Astrocyte of the spinal cord (primary cell): ENCODE measurements at places on chromosomes 2 and 18.

- DNase-seq: no peak
Measured at GRCh38 chr2:4715065-4715464, 977.1 kb upstream of the SOX11 start.

DNA sequence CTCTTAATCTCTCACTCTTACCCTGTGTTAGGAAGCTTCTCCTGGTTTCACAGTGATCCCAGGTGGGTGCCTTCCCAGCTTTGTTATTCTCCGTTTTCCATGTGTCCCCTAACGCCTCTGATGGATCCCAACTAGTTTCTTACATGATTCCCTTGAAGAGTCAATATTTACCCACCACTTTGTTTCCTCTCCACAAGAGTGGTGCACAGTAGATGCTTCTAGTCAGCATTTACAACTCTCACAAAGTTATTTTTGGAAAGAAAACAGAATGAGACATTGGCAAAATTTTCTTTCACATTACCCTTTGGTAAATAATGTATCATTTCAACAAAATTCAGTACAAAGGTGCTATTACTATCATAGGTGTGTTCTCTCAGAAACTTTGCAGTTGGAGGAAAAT, 1611.1 kb upstream of the ZEB2 start:
- DNase-seq: no peak

- no peak for DNase-seq
Measured at GRCh38 chr18:11969904-11970835, 11.1 kb upstream of the IMPA2 start.

DNA sequence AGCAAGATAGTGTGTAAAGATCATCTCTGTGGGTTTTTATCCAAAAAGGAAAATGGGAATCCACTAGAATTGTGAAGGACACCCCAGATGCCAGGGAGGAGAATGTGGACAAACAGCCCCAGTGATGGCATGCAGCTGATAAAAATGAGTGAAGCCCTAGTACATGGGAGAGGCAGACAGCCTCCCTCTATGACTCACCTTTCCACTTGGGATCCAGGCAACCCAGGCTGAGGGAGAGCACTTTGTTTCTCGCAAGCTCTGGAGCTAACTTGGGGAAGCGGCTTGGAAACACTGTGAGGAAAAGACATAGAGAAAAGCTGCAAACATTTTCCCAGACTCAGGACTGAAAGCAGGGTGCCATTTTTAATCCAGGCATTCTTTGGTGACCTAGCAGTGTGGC, 5.3 kb upstream of the FLACC1 start:
- peak; percentile 19 for DNase-seq

- DNase-seq: no peak
Measured at GRCh38 chr2:64203858-64204632, 59.8 kb upstream of the PELI1 start.

- no peak for DNase-seq
Measured at GRCh38 chr2:25270061-25270460, 71.7 kb downstream of the DNMT3A start.

DNA sequence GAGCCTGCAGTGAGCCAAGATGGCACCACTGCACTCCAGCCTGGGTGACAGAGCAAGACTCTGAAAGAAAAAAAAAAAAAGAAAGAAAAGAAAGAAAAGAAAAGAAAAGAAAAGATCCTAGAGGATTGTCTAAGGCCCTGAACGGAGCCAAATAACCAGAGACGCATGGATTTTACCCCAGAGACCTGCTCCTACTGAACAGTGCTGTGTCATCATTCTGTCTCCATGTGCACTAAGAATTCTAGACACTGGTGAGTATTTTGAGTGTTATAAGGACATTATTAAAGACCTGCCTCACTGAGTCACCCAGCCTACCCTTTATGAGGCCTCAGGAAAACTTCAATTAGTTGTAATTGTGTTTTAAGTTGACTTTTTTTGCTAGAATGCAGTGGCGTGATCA, 61.9 kb upstream of the RIOK3 start:
- no peak for DNase-seq

DNA sequence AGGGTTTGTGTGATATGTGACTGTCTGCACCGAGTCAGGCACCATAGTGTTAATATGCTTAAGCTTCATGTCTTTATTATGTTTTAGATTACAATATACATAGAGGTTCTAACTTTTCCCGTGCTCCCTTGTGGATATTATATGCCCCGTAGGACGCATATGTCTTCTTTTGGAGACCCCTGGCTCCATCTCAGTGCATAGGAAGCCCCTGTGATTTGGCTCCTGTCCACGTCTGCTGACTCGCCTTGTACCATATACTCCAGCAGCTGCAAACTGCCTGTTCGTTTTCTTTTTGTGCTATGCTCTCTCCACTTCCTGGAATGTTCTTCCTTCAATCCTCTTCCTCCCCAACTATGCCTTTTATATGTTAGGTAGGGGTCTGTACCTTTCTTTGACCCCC, 110.9 kb downstream of the PTRHD1 start:
- DNase-seq: no peak

DNA sequence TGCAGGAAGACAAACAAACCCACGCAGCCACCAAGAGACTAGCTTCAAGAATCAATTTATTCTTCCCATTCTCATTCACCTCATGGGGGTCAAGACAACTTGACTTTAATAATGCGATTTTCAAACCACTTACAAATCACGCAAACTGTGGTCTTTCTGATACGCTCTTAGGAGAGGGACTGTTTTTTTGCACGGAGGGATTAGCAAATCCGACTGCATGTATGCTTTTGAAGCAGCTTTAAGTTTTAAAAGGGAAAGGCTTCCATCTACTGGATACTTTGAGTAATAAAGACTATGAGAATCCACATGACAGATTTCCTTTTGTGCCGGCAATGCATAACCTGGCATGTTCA, 322.9 kb upstream of the KCNJ3 start:
- DNase-seq: peak; percentile 63

DNA sequence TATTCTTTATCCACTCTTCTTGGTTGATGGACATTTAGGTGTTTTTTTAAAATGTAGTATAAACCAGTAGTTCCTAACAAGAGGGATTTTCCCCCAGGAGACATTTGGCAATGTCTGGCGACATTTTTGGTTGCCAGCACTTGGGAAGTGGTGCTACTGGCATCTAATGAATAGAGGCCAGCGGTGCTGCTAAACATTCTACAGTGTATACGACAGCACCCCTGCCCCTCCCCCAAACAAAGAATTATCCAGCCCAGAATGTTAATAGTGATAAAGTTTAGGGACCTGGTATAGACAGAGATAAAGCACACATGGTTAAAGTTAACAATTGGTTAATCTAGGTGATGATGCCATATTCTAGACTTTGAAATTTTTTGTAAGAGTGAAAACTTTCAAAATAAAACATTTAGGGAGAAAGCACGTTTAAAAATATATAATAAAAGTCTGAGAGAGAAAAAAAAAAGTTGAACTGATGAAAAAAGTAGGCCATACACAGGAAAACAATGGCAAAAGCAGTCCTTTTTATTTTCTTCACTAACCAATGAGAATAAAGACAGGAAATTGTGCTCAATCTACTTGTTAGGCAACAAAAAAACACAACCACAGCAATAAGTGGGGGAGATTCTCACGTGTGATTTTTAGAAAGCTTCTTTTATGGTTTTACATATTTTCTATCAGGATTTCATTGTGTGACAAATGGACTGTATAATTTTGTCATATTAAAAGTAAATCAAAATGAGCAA, 14.8 kb downstream of the FBXO48 start:
- no peak for DNase-seq

- DNase-seq: no peak
Measured at GRCh38 chr18:58714259-58714658, 43.0 kb downstream of the MALT1 start.

- DNase-seq: no peak
Measured at GRCh38 chr2:156385242-156385641, 50.9 kb upstream of the GPD2 start.

DNA sequence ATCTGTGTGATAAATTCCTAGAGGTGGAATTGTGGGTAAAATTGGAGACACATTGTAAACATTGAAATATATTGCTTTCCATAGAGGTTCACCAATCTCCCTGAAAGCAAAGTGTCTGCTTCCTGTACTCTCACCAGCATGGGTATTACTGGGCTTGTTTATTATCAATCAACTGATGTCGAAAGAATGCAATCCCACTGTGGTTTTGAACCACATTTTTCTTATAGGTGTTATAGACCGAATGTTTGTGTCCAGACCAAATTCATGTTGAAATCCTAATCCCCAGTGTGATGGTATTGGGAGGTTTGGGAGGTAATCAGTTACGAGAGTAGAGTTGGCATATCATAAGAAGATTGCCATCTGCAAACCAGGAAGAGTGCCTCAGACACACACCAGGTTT, 1212.4 kb downstream of the LRP1B start:
- DNase-seq: no peak

- no peak for DNase-seq
Measured at GRCh38 chr2:164224007-164224406, 397.3 kb downstream of the GRB14 start.

- peak; percentile 15 for DNase-seq
Measured at GRCh38 chr2:26692897-26693849, 651 bp downstream of the KCNK3 start.

DNA sequence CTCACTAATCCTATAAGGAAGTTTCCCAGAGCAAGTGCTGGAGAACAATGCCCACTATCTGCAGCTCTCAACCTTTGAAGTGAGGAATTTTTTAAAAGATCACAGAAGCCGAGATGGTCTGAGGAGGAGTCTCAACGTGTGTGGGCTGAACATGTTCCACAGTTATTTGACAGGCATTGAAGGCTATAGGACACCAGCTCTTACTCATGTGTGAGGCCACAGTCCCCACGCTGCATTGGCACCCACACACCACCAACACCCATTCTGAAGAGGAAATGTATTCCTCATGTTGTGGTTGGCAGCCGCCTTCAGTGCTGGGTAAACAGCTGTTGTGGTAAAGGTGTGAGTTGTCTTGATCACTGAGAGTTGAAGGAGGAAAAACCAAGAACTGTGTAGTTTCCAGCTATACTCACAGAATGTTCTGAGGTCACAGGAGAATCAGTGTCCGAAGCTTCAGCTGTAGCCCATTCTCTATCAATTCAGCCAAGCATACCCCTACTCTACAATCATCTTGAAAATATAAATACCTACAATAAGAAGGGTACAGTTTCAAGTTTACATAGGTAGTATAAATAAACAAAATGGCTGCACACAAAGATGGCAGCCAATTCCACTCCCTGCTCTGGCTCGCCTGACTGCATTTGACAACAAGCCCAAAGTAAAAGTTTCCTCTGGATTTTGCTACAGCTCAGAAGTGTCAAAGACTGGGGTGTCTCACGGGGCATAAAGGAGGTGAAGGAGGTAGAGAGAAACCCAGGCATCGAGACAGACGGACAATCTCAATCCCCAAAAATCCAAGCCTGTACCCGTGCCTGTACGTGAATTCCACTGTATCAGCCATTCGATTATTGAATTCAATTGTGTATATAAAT, 12.1 kb downstream of the CD226 start:
- peak; percentile 10 for DNase-seq

GRCh38 chr18:36808681-36809080, 20.1 kb downstream of the TPGS2 start:
- peak; percentile 66 for DNase-seq

- DNase-seq: no peak
Measured at GRCh38 chr2:88197732-88198131, 27.6 kb downstream of the THNSL2 start.

DNA sequence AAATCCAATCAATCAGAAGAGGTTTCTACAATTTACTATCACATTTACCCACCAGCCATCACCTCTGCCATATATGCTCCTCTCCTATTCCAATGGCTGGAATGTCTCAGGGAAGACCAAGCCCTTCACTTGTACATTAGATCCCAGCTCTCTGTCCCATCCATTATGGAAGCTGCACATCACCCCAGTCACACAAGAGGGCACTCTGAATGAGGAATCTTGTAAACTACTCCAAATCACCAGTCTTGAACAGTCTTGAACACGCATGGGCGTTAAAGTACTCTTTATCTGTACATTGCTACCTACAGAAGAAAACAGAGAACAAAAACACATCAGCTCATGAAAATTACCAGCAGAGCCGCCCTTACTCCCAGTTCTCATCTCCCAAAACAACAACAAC, 38.7 kb downstream of the ZC3H8 start:
- DNase-seq: no peak

DNA sequence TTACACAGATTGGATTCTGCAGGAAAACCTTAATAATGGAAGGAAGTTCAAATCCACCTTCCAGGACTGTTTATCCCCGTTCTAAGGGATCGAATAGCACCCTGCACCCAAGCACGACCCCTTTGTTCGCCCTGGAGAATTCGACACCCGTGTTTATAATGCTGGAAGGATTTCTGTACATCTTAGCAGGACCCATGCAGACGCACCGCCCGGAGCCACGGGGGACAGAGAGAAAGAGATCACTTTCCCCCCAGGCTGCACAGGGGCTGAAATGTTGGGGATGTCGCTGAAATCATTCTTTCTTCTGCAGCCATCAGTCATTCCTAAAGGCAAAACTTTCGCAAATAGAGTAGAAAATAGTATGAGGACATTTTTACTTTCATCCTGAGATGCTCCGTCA, 238.7 kb upstream of the SALL3 start:
- no peak for DNase-seq

DNA sequence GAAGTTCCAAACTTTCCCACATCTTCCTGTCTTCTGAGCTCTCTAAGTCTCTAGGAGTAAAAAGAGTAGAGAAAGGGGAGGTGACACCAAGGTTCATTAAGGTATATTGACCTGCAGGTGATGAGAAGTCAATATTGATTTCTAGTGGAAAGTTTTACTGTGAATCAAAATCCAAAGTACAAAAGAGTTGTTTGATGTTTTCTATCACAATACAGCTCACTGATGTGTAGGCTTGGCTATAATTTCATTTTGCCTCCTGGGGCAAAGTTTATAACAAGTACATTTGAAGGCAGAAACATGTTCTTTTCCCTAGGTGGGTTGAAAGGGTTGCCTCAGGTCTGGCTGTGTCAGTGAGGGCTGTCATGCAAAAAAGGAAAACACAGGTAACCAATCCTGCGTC, 65.2 kb upstream of the LRPPRC start:
- no peak for DNase-seq
